ENCODE measurements at places on chromosomes 7 and 10.

- DNase-seq, result no peak
Measured at GRCh38 chr10:44902941-44903545, 8.1 kb upstream of the TMEM72 start.

DNA sequence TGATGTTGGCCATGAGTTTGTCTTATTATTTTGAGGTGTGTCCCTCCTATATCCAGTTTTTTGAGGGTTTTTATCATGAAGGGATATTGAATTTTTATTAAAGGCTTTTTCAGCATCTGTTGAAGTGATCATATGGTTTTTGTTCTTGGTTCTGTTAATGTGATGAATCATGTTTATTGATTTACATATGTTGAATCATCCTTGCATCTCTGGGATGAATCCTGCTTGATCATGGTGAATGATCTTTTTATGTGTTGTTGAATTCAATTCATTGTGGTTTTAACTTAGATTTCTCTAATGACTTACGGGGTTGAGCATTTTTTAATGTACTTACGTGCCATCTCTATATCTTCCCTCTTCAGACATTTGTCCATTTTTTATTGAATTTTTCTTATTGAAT is 22.9 kb downstream of the DLD start:
- no peak for DNase-seq

DNA sequence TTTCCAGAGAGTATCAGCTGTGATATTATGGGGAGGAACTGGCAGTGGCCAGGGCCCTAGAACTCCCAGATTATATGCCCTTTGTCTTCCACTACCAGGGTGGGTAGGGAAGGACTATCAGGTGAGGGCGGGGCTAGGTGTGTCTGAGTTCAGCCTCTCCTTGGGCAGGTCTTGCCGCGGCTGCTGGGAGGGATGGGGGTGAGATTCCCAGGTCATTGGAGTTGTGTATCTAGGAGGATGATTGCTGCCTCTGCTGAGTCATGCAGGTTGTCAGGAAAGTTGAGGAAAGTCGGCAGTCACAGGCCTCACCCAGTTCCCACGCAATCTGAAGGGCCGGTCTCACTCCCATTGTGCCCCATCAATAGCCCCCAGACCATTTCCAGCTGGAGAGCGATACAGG is 185.2 kb downstream of the DKK1 start:
- no peak for DNase-seq

GRCh38 chr7:130386876-130387275 is 6.6 kb downstream of the CPA1 start:
- DNase-seq, result no peak

DNA sequence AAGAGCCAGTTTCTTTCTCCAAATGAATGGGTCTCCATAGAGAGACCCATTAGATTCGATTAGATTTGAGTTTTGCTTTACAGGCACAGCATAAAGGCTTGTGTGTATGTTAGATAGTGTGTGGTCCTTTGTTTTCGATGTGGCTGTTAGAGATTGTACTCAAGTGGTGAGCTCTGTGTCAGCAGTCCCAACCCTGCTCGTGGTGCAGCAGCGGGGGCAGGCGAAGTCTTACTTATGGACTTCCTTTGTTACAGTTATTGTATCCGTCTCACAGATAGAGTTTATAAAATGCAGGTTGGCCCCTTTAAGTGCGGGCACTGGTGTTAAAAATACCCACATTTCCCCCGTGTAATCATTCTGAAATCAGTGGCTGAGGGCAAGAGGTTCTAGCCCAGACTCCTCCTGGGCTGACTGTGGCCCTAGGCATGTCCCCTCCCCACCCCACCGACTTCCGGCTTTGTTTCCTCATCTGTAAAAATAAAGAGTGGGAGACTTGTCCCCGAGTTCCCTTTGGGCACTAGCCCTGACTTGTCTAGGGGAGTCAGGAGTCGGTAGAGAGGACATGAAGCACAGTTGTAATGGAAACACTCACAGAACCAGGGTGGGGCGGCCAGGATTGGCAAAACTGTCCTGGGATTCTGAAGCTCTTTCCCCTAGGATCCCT is 28.6 kb downstream of the MTURN start:
- peak; percentile 91 for DNase-seq

GRCh38 chr7:151107882-151108281 is 21.6 kb downstream of the AGAP3 start:
- DNase-seq, result no peak

DNA sequence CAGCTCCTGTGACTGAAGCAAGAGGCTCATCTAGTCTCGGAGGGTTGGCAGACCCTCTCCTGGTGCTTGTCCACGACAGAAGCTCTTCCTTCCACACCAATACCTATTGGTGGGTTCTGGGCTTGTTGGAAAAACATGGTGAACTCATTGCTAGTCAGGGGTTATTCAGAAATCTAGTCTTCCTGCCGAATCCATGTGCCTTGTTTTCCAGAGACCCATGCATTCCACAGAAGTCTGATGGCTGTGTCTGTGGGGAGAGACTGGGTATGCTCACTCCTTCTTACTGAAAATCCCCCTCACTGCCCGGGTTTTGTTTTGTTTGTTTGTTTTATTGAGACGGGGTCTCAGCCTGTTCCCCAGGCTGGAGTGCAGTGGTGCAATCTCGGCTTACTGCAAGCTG is 138.3 kb downstream of the DNAJB6 start:
- no peak for DNase-seq

DNA sequence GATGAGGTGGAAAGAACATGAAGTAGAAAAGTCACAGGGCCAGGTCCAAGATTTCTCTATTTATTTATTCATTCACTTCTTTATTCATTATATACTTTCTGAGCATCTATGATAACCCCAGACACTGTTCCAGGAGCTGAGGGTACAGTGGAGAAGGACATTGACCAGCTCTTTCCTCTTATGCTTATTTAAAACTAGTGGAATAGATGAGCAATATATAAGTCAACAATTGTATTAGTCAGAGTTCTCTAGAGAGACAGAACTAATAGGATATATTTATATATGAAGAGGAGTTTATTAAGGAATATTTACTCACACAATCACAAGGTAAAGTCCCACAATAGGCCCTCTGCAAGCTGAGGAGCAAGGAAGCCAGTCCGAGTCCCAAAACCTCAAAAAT is 15.0 kb upstream of the GPR37 start:
- no peak for DNase-seq

GRCh38 chr7:56115852-56116538 is at the start of gene NUPR2:
Gene NUPR2, minus strand, starts transcription at chr7:56116417. Its CDS starts 103 bp downstream, at chr7:56116314.
- DNase-seq, result no peak

- no peak for DNase-seq
Measured at GRCh38 chr10:4285121-4285520, 500.1 kb upstream of the KLF6 start.

GRCh38 chr7:66043681-66044497 is 31.7 kb upstream of the ASL start:
- peak; percentile 5 for DNase-seq

DNA sequence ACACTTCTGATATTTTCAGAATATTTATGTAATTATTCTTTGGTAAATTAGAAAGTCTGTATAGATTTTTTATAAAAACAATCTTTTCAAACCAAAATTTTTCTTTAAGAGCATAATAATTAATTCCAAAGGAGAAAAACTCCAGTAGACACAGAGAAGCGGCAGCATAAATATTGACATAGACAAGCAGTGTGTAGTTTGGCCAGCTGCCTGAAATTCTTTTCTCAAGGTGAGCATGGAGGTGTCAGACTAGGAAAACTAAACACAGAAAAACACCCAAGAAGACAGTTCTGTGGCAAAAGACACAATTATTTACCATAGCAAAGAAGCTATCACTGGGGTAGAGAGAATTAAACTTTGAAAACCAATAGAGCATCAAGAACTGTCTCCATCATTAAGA is 82.4 kb downstream of the KLF6 start:
- no peak for DNase-seq

GRCh38 chr7:130909881-130910672 is 176.1 kb upstream of the KLF14 start:
- no peak for DNase-seq
